ENCODE measurements at places on chromosomes 4 and X.

GRCh38 chrX:12548746-12549145 is 242.5 kb upstream of the PRPS2 start:
- DNase-seq = no peak

GRCh38 chr4:186604124-186604807 is 48.9 kb upstream of the MTNR1A start:
- DNase-seq = no peak

DNA sequence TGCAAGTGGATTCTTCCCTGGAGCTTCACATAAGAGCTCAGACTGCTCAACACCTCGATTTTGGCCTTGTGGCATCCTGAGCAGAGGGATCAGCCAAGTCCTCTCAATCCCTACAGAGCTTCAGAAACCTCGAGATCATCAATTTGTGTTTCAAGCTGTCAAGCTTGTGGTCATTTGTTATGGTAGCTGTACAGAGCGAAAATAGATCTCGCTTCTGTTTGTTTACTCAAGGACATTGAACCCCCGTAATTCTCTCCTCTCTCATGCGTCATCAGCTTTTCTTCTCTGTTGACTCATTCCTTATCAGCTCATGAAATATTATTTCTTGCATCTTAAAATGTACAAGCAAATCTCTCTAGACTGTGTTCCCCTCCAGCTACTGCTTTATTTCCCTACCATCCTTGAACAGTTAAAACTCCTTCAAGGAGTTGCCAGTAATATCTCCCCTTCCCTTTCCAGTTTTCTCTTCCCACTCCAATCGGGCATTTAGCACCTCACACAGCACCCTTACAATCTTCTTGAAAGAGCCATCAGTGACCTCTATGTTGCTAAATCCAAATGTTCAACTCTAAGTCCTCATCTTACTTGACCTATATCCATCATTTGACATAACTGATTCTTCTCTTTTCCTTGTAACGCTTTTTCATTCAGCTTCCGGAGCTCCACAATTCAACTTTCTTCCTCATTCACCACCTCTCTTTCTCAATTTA is 106.2 kb upstream of the FAT1 start:
- DNase-seq = no peak

GRCh38 chr4:149914119-149915115 is 98.8 kb upstream of the IQCM start:
- DNase-seq = peak; percentile 19

DNA sequence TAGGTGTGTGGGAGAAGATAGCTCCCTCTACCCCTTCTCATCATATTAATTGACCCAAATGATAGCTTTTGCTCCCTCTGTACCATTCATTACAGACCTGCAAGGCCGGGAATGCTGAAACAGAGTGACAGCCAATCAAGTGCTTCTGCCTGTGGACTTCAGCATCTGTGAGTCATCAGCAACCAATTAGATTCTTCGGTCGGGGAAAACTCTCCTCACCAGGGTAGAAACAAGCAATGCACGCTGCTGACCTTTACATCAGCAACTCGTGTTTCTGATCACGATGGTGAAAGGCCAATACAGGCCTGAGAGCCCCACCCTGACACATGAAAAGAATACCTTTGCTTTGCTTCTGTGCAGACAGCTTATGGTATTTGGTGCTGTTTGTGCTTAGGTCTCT is 347.2 kb upstream of the DDX53 start:
- no peak for DNase-seq

GRCh38 chr4:1469043-1469442 is 62.8 kb upstream of the NKX1-1 start:
- DNase-seq = no peak

DNA sequence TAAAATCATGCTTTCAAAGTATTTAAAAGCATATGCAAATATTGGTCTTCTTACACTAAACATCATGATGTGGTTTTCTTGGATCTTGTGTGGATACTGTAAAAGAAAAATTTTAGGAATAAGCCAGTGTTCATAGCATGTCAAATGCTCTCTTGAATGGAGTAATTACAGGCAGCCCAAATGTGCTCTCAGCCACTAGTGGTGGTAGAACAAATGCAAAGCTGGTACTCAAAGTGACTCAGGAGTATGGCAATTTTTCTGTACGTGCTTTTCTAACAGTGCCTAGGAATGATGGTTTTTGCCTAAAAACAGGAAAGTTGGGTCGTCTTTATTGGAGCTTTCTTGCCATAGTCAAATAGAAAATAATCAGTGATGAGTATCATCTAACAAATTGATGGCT is 19.9 kb downstream of the PGRMC2 start:
- DNase-seq = no peak

- no peak for DNase-seq
Observed at GRCh38 chr4:27763830-27764525, 903.3 kb downstream of the STIM2 start.

GRCh38 chr4:185598846-185599552 is 63.7 kb upstream of the PDLIM3 start:
- DNase-seq = no peak

DNA sequence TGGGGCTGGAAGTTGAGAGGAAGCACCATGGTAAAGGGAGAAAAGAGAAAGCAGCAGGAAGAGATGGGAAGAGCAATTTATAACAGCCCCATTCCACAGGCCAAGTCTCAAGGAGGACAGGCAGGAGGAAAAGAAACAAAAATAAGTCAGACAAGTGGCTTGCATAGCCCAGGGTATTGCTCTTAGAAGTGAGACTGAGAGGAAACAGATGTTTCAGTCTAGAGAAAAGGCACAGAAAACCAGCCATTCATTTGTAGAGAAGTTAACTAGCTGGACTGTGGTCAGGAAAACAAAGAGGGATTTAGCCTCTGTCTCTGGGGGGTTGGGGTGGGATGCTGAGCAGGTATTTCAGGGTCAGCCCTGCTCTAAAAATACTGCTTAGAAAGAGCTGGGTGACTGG is 175.0 kb upstream of the ARHGEF9 start:
- no peak for DNase-seq

- DNase-seq = peak; percentile 47
Observed at GRCh38 chrX:135985157-135985972, at the start of gene SLC9A6. Gene SLC9A6 (plus strand): TSS chrX:135985435. CDS start chrX:135985659, 224 bp downstream.

DNA sequence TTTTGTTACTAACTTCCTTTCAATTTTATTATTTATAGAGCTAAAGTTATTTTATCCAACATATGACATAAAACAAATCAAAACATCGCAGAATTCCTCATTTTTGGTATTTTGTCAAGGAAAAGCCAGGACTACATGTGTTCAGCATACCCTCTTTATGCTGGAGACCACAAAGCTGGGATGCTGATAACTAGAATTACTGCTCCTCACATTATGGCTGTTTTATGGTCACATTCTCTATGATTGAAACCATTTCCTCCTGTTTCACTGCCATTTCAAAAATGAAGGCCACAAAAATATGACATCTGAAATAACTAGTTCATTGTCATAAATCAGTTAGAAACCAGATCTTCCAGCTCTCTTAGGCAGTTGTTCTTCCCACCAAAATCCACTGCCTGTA is 41.7 kb downstream of the KLHL34 start:
- no peak for DNase-seq

DNA sequence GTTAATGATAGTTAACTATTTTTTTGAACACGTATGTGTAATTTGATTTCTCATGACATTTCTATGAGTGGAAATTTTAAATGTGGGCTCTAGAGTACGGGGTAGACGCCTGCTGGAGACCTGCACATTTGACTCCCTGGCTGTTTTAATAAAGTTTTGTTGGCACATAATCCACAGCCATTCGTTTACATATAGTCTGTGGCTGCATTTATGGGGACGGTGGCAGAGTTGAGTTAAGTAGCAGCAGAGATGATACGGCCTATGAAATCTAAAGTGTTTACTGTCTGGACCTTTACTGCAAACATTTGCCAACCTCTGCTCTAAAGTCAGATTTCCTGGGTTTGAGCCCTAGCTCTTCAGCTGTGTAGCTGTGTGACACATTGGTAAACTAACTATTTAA is 118.8 kb downstream of the CHRNA9 start:
- DNase-seq = no peak

- no peak for DNase-seq
Observed at GRCh38 chr4:120555058-120555457, 367.5 kb downstream of the PRDM5 start.

DNA sequence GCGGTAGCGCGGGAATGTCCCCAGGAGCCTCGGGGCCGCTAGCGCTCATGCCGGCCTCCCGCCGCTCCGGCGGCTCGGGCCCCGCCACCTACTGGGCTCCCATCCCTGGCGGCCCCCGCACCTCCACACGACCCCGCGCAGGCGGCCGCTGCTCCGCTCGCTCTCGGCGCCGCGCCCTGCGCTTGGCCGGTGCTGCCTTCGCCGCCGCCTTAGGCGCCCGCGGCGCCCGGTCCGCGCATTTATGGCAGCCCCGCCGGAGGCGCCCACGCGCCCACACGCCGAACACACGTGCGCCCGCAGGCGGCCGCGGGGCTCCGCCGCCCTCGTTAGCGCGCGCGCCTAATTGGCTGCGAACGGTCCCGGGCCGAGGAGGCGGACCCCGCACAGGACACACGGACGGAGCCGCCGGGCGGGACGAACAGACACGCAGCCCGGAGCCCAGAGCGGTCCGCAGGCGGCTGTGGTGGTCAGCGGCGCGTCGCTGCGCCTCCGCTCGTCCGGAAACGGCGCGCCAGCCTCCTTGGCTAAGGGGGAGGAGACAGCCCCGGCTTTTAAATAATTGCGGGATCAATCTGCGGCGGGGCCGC is at the start of gene NKX1-1:
NKX1-1 (minus strand) TSS at position 49 of the 587 bp plus-strand sequence; CDS start at position 49, 0 bp downstream.
- DNase-seq = no peak

DNA sequence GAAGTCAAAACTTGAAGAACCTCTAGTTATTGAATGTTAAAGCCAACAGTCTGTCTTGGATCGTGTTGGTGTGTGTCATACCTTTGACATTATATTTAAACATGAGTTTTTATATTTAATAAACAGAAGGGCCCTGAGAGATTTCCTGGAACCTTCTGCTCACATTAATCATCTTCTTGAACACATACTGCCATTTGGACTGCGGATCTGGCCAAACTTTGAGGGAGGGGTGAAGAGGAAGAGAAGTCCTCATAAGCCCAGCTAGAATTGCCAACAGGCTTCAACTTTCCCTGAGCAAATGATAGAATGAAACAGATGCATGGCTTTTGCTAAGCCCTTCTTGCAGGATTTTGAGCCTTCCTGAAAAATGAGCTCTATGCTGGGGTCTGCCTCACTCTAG is 27.4 kb downstream of the CCKAR start:
- DNase-seq = no peak

DNA sequence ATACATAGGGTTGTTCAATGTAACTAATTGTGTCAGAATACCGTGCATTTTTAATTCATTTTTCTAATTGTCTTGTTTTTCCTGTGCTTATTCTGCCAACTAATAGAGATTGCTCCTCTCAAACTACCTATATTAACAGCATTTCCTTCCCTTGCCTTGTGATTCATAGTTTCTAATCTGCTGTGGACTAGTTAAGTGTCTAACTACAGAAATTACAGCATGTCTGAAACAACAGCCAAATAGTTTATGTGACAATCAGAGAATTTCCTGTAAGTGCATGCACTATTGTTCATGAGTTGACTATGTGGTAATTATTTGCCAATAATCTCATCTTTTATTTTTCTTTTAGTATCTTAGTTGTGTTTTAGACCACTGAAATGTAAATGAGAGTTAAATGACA is 4.1 kb upstream of the SEC24B start:
- DNase-seq = no peak

DNA sequence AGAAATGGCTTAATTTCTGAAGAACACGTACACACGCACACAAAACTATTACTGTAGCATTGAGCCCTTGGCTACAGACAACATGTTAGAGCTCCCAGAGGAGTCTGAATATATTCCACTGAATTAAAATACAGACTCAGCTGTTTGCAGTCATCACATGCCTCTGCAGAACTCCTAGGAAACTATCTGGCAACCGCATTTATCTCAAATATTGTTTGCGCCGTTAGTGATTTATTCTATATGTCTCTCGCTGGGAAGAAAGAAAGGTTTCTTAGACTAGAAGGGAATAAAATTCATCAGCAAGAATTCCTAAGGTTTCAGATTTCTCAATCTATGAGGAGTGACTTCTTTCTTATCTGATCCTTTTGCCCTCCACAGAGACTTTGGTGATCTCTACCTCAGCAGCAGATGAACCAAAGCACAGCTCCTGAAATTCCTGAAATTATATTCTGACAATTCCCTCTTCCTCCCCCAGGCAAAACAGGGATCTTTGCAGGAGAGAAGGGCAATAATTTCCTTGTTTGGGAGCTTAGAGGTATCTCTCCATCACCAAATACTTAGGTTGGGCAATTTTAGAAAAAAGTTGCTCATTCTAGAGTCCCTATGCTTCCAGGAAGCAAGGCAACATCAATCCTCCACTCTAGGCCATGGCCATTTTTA is 199.2 kb downstream of the APBB2 start:
- DNase-seq = no peak

GRCh38 chr4:60885011-60885410 is 315.1 kb upstream of the ADGRL3 start:
- no peak for DNase-seq

- DNase-seq = no peak
Observed at GRCh38 chrX:17560385-17560784, 176.9 kb upstream of the SCML1 start.

DNA sequence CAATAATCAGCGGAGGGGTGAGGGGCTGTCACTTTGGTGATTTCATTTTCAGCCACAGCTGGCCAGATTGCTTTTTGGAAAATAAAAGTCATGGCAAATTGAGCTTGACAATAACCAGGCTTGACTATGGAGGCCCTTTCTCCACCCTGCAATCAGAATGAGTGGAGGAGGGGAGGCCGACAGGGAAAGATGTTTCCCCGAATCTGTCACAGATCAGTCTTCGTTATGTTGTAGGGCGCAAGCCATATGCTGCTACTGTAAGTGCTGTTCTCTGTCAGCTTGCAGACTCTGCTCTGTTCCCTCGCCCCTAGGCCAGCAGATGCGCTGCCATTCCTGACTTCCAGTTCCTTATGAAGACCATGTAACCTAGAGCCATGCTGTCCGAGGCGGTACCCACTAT is 114.1 kb downstream of the MGST2 start:
- DNase-seq = no peak

- DNase-seq = no peak
Observed at GRCh38 chr4:78693777-78694456, 82.2 kb upstream of the BMP2K start.

DNA sequence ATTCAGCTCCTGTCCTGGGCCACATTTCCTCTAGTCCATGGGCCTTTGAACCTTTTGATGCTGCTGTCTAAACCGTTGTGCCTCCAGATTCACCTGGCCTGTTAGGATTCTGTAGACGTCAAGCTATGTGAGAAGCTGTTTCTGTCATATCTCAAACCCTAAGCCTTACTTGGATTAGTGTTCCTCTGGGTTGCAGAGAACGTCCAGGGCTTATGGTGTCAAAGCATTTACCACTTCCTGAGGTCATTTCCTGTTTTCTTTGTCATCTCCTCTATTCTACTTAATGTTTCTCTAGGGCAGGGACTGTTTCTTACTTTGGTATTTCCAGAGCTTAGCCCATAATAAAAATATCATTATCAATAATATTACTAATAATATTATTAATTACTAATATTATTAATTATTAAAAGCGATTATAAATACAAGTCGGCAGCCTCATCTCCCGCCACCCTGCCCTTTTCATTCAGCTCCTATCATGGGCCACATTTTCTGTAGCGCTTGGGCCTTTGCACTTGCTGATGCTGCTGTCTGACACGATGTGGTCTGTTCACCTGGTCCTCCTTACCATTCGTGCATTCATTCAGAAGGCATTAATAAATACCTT is 19.1 kb downstream of the PRIMPOL start:
- DNase-seq = no peak

Measured in stimulated activated CD4-positive, alpha-beta T cell treated with anti-CD3 and anti-CD28 coated beads, Interleukin-4, amount 100 ng/mL, for 48 hours (primary cell).